Posterior cingulate gyrus (tissue), 11 donors: ENCODE measurements at places on chromosomes 3 and 15.
A peak's percentile ranks its signal among the peaks of the same experiment; 100 is the strongest.

DNA sequence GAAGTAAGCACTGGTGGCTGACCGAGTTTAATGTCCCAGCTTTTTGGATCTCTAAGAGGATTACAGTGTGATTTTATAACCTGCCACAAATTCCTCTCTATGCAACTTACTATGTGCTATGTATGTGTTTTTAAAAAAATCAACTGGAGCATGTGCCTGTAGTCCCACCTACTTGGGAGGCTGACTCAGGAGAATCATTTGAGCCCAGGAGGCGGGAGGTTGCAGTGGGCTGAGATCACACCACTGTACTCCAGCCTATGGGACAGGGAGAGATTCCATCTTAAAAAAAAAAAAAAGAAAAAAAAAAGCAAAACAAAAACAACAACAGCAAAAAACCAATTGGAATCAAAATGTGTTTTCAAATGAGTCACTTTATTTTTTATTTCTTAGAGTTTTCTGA lies 29.6 kb downstream of the DUT start:
- DNase-seq = no peak

DNA sequence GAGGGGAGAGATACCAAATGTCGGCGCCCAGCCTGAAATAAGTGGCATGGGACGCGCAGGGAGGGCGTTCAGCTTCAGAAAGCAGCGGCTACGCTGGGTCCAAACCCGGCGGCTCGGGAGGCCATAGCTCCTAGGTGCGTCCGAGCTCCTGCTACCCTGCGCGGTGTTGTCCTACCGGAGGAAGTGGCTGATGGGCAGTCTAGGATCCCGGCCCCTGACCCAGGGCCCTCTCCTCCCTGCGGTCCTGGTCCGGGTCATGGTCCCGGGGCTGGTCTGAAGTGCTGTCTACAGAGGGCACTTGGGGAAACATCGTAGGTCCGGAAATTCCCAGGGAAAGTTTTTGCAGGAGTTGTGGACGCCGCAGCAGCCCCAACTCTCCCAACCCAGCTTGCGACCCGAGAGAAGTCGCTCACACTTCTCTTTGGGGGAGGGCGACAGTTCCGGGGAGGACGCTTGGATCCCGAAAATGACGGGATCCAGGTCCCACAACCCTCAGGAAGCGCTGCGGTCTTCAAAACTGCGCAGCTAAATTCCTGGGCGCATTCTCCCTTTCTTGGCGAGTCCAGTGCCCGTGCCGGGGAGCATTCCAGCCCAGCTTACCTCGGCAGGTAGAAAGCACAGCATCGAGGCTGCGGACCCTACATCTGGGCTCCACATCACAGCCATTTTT lies 9.1 kb upstream of the FOXB1 start:
- DNase-seq = no peak

GRCh38 chr3:169509359-169509758 lies 154.2 kb downstream of the MECOM start:
- DNase-seq = no peak

DNA sequence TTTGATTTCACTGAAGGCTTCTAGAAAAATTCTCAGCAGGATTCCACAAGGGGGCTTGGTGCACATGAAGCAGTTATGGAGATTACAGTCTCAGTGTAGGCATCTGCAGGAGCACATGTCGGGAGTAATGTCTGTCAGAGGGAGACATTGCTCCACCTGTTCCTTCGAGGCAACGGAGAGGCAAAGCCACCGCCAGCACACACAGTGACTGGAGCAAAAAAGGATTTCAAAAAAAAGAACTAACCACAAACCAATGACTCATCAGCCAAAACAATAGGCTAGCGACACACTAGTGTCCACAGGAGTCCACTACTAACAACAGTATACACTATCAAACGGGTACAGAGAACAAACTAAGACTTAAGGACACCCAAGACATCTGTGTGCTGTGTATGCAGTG lies 68.9 kb downstream of the NPTN start:
- peak; percentile 28 for DNase-seq

DNA sequence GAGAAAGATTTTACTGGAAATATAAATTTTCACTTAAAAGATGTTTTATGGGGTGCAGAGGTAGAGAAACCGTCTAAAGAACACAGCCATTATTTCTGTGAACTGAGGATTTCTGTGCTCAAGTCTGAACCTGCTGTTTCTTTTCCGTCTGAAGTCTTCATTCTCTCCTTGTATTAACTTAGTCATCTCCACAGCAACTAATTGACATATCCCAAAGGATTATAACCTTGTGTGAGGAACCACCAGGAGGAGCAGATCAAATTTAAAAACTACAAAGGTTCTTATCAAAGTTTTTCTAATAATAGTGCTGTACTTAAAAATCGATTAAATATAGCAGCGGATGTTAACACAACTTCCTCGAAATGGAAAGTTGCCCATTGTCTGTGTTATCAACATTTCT lies 31.1 kb upstream of the ICE2 start:
- DNase-seq = no peak

GRCh38 chr3:45020534-45020933 lies 5.6 kb upstream of the CLEC3B start:
- DNase-seq = no peak

DNA sequence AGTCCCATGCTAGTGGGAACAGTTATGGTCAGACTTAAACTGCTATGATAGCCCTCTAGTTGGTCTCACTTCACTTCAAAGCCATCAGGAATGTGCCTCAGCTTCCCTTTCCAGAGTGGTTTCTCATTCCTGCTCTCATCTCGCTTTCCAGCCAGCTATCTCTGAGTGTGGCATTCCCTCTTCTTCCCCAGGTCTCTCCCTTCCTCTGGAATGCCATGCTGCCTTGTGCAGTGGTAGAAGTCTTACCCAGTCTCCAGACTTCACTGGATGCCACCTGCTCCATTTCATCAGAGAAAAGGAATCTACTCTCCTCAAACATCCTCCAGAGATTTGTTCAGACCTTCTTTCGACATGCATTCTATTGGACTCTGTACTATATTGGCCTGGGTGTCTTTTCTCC lies 83.0 kb downstream of the AGBL1 start:
- DNase-seq = no peak

- no peak for DNase-seq
These were observed 26.5 kb downstream of the WNT7A start for GRCh38 chr3:13853256-13853977.

- DNase-seq = no peak
These were observed 157.4 kb upstream of the SOX2 start for GRCh38 chr3:181554233-181554765.

DNA sequence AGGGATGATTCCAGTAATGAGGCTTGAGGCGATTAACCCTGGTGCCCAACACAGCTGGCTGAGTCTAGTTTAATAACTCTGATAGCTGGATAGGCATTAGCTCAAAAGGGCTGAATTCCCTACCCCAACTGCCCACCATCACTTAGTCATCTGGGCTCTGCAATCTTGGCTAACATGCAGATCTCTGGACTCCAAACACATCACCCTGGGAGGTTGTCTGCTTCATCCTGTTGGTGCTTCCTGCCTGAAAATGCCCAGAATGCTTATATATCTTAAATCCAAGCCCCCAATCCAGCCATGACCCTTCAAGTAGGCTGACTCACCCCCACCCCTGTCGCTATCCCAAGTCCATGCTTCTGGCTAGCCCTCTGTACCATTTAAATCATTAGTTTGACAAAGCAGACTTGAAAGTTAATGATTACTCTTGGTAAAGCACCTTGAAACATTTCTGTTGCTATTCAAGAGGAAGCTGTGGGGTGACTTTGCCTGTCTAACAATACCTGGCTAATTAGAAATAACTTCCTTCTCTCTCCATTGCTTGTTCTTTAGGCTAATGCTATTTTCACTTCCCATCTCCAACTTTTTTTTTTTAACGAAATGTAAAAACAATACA lies 107.0 kb upstream of the RORA start:
- no peak for DNase-seq

DNA sequence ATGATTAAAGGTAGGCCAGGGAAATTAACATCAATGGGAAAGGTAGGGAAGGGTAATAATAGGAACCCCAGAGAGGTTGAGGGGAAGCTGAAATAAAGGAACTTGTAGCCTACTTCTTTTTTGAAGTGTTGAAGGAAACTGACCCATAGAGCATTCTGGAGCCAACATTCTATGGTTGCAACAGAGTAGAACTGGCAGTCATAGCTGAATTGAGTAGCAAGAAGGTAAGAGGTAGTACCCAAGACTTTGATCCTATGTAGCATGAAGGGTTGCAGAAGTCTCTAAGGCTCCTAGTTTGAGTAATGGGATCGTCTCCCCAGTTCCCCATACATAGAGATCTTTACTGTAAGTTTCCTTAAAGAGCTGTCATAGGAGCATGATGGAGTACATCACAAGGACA lies 7.4 kb upstream of the ZNF774 start:
- DNase-seq = no peak

DNA sequence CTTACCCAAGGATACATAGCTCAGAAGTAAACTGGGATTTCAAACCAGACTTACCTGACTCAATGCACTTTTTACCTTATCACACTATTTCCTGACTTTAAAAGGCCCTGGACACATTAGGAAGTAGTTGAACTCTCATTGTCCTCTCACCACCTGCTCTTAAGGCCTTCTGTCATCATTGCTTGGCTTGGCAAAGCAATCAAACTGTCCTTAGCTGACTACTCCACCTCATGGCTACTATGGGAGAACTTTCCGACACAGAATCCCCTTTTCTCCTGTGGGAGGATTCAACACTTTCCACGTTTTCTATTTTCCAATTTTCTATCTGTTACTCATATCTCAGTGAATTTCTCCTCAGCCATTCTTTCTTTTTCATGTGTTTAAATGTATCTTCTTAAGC lies 55.4 kb downstream of the ZNF148 start:
- no peak for DNase-seq

DNA sequence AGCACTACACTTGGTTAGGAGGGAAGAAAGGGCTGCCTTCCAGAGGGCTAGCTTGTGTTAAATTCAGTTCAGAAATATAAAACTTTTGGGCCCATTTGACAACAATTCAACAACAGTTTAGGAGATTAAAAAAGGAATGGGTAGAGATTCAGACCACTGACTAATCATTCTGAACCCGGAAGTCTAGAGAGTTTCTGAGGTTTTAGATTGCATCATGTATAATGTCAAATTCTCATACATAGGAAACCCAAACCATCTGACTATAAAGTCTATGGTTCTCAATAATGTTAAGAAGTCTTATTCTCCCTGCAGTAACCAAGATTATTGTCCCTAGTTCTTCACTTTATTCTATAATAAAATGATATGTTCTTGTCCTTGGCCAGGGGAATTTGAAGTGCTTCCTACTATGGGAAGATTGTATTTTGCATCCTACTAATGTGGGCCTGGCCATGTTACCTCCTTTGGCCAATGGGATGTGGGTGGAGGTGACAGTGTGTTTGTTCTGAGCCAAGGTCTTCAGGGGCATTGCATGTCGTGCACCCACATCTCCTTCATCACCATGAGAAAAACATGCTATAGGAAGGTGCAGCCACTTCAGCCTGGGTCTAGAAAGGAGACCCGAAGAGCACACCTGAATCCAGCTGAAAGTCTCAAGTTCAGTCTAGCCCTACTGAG lies 66.4 kb upstream of the CCNL1 start:
- no peak for DNase-seq

DNA sequence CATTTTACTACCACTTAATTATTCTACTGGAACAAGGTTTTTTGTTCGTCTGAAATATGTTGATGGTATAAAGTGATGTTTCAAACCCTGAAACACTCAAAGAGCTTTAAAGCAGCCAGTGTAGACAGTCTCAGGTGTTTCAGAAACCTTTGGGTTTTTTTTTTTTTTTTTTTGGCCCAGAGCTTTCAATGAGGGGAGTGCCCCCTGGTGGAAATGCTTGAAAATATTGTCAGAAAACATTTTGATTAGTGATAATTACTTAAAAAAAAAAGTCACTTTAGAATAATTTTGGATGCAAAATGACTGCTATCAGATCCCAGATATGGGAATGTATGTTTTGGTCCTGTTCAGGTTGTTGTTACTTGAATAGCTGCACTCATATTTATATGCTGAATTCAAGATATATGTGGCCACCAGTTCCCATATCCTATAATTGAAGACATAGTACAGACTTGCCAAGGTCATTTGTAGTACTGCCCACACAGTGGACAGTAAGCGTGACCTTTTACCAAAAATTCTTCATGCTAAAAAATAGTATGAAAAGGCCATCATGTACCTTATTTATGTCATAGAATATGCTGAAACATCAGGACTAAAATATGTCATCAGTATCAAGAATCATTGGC lies 35.9 kb downstream of the SATB1 start:
- DNase-seq = no peak

DNA sequence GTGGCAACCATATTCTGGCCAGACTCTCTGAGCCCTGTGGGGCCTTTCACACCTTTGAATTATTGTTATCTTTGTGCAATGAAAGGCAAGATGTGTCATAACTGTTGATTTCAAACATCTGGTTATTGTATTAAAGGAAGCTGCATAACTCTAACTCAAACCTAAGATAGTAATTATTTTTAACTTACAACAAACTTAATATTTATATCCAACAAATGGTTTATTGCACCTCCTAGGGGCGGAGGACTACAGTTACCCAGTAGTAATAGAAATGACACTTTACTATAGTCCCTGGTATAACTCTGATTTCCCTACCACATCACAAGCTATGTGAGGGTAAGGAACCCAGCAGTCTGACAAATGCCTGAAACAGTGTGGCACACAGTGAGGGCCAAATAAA lies 363.9 kb upstream of the SUCLG2 start:
- DNase-seq = no peak

DNA sequence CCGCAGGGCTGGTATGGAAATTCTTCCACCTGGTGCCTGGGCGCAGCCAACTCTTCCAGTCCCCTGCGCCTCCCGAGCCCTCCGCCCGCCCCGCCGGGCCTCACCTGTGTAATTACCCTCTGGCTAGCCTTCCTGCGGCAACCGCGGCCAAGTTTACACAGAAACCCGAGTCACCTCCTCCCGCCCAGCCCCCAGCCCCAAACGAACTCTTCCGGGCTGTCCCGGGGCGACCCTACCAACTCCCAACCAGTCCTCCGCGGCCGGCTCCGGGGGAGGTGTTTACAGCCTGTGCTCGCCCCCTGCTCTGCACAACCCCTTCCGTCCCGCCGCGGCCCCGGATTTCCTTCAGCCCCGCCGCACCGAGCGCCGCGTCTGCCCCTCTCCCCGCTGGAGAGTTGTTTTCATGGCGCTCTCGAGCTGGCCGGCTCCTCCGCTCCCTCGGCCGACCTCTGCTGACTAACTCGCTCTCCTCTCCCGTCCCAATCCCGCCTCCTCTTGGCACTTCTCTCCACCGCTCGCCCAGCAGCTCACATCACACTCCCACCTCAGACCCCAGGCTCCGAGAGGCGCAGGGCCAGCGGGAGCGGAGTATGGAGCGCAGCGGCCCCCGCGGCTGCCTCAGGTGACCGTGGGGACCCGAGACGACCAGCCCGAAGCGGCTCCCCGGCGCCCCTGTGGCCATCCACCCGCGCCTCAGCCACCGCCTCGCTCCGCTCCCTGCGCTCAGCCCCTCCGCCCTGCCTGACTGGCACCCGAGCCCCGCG lies 538 bp downstream of the ATOSA start:
- peak; percentile 44 for DNase-seq

- DNase-seq = no peak
These were observed 32.6 kb downstream of the STT3B start for GRCh38 chr3:31565288-31565687.

GRCh38 chr15:41367418-41367817 lies 34.7 kb downstream of the NUSAP1 start:
- no peak for DNase-seq

GRCh38 chr3:18786650-18787323 lies 361.5 kb upstream of the KCNH8 start:
- DNase-seq = no peak

- DNase-seq = no peak
These were observed 30.6 kb downstream of the FLNB start for GRCh38 chr3:58038675-58039292.
